ENCODE measurements at places on chromosomes 2 and 18. TPM values are rescaled to one million over a fixed set of nuclear protein-coding genes. Genes with fewer than 3 reads are reported as not detected.

DNA sequence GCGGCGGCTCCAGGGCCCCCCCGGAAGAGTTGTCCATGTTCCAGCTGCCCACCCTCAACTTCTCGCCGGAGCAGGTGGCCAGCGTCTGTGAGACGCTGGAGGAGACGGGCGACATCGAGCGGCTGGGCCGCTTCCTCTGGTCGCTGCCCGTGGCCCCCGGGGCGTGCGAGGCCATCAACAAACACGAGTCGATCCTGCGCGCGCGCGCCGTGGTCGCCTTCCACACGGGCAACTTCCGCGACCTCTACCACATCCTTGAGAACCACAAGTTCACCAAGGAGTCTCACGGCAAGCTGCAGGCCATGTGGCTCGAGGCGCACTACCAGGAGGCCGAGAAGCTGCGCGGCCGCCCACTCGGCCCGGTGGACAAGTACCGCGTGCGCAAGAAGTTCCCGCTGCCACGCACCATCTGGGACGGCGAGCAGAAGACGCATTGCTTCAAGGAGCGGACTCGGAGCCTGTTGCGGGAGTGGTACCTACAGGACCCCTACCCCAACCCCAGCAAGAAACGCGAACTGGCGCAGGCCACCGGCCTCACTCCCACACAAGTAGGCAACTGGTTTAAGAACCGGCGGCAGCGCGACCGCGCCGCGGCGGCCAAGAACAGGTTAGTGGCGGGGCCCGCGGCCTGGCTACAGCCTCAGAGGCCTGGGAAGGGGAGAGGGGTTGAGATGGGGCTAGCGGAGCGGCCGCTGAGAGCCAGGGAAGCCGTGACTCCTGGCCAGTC lies 965 bp downstream of the SIX3 start:
- peak; percentile 41 for DNase-seq

DNA sequence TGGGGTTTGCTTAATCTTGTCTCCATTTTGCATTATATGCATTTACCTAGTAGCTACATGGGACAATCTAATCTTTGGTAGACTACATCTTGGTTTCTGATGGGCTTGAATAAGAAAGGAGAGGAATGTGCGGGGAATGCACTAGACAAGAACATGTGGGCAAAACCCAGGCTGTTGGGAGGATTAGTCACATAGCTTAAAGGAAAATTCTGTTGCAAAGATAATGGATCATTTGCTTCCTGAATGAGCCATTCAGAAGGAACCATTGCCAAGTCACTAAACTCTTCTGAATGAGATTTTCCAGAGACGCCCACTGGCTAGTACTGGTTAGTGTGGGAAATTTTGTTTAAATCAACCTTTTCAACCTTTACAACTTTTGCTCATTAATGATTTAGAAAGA lies 84.8 kb downstream of the OSBPL6 start:
- no peak for DNase-seq

DNA sequence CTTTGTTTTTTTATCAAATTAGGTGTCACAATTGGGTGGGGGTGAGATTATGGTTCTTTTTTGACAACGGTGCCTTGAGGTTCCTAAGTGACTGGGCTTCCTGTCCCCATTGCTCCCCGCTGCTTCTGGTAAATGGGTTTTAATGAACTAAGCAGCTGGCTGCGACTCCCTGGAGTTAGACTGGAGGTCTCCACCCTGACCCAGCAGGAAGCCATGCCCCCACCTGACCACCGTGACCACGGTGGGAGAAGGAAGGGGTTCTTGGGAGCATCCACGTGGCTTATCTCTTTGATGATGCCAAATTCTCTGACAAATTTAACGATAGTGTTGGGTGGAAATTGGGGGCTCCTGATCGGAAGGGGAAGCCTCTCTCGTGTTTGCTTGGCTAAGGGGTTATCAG lies 12.2 kb downstream of the CNDP2 start:
- DNase-seq = no peak

- no peak for DNase-seq
Observed at GRCh38 chr18:13982126-13982525, 66.8 kb upstream of the MC2R start.

- peak; percentile 71 for DNase-seq
Observed at GRCh38 chr18:46946656-46947282, 29.4 kb downstream of the KATNAL2 start.

- no peak for DNase-seq
Observed at GRCh38 chr2:107215401-107216350, 329.7 kb upstream of the ST6GAL2 start.

DNA sequence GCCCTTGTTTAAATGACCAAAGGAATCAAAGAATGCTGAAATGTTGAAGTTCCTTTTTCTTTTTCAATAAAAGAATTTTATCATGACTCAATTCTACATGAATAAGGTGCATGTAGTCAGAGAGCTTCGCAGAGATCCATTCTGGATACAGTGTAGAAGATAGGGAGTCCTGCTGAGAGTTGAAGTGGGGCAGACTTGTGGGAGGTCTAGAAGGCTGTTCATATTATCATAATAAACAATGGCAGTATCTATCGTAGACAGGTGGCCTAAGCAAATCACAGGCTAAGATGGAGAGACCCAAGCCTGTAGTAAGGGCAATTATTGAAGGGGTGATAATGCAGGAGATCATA lies 1322.0 kb upstream of the CELF4 start:
- no peak for DNase-seq

Gene AGAP1
- total RNA-seq = 0.82 TPM

Gene EFHD1
- total RNA-seq = 6.6 TPM

DNA sequence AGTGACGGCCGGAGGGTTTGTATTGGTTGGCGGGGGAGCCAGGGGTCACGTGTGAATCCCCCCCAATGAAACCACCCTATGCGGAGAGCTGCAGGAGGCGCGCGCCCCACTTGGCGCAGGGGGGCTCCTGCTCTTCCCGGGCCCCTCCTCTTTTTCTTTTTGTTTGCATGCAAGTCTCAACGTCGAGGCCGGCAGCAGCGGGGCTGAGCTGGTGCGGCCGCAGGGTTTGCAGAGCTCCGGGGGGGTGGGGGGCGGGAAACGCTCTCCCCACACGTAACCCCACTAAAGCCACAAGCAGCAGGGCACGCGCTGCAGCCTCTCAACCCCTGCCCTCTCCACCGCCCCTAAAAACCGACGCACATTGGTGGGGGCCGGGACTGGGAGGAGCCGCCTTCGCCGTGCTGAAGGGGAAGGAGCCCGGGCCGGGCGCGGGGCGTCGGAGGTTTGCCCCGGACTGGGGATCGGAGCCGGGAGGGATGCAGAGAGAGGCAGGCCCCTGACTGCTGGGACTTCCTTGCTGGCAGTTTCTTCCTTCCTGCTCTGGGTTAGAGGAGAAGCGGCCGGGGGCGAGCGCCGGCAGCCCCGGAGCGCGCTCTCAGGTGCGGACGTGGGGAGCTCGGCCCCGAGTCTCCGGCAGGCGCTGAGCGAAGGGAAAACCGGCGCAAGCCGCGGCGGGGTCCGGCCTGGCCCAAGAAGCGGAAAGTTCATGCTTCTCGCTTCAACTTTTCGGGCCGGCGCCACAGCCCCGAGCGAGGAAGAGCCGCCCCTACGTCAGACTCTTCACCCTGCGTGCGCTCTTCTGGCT lies 864 bp downstream of the LBH start:
- DNase-seq = peak; percentile 91

GRCh38 chr2:209368914-209369313 lies 54.9 kb upstream of the MAP2 start:
- DNase-seq = no peak

GRCh38 chr2:206855585-206856433 lies 83.5 kb upstream of the CPO start:
- DNase-seq = no peak

GRCh38 chr2:217773539-217773938 lies 229.3 kb downstream of the TNS1 start:
- DNase-seq = no peak

Gene ABCA12
- total RNA-seq = not detected

Data from activated CD8-positive, alpha-beta T cell treated with anti-CD3 and anti-CD28 coated beads, Interleukin-2, amount 10 ng/mL, durations not matched to agents 7 days and 5 days (primary cell).